Fibroblast of skin of right quadriceps (primary cell): ENCODE measurements at places on chromosomes 1 and 21.

DNA sequence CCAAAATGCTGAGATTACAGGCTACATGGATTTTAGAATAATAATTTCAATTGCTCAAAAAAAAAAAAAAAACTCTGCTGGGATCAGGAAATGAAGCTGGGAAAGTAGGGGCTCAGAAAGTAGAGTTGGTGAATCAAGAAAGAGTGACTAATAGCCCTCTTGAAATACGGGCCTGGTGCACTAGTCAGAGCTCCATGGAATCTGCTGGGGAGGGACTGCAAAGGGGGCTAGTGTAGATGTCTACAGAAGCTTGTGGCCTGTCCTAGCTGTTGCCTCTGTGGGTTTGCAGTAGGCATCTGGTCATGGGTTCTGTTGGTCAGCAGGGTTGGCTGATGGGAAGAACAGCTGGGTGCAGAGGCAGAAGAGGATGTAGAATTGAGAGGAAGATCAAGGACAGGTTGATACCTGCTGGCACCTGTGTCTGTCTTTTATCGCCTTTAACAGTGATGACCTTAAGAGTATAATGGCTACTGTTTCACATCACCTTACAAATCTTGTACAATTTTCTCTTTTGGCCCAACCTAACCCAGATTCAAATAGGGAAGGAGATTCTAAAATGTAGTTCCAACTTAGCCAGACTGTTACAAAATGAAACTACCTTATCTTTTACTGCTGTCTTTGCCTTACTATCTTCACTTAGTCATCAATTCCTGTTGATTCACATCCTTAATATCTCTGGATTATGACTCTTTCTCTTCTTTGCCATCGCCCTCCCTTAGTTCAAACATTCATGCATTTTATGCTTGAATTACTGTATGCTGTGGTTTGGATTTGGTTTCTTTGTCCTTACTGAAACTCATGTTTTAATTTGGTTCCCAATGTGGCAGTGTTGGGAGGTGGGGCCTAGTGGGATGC, 126.2 kb downstream of the GIPC2 start:
- peak; percentile 82 for DNase-seq

DNA sequence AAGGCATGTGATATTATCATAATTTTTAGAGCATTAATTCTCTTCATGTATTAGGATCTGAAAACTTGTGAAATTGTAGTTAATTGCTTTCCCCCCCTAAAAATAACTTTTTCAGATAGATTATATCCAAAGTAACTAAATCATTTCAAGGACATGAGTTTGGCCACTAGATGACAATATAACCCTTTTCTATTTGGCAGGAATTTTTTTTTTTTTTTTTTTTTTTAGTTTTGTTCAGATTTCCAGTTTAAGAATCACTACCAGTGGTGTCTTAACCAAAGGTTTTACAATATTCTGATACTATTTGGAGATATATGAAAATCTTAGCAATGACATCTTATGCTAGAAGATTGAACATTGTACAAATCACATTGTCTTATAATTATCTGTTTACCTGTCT, 370.8 kb downstream of the AMY1C start:
- no peak for DNase-seq

GRCh38 chr1:2271211-2271721, 43.1 kb downstream of the SKI start:
- DNase-seq = no peak

- DNase-seq = no peak
Measured at GRCh38 chr1:206498685-206499084, 8.6 kb upstream of the RASSF5 start.

GRCh38 chr1:170620164-170620563, 43.8 kb upstream of the PRRX1 start:
- peak; percentile 81 for DNase-seq

DNA sequence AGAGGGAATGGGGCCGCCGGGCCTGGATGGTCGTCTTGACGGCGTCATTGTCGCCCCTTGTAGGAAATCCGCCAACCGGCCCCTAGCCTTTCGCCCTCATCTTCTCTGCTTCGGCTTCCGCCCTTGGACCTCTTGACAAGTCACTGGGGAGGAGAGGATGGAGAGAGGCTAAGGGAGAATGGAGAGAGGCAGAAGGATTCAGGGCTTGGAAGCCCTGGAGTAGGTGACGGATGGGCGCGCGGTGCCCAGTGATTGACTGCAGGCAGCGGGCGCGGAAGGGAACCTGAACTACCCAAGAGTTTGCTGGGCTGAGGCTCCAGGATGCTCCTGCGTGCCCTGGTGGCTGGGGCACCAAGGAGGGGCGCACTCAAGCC, 651 bp downstream of the PDE4B start:
- no peak for DNase-seq

GRCh38 chr1:47491341-47491753, 53.5 kb downstream of the FOXD2 start:
- no peak for DNase-seq

GRCh38 chr1:204162494-204163074, 3.6 kb downstream of the REN start:
- DNase-seq = peak; percentile 60

DNA sequence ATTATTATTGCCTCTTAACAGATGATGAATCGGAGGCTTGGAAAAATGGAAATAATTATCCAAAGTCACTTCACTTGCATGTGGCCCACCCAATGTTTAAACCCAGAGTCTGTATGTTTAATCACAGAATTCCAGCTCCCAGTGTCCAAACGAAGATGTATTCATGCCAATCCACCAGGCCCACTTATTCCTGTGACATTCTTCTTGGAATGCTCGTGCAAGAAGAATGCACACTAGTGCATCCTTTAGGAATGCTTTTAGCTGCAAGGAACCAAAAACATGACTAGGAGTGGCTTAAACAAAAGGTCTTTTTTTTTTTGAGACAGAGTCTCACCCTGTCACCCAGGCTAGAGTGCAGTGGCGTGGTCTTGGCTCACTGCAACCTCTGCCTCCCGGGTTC, 8.9 kb upstream of the OPRD1 start:
- peak; percentile 48 for DNase-seq

- DNase-seq = peak; percentile 78
Measured at GRCh38 chr1:43796111-43796581, 88.8 kb downstream of the ST3GAL3 start.

DNA sequence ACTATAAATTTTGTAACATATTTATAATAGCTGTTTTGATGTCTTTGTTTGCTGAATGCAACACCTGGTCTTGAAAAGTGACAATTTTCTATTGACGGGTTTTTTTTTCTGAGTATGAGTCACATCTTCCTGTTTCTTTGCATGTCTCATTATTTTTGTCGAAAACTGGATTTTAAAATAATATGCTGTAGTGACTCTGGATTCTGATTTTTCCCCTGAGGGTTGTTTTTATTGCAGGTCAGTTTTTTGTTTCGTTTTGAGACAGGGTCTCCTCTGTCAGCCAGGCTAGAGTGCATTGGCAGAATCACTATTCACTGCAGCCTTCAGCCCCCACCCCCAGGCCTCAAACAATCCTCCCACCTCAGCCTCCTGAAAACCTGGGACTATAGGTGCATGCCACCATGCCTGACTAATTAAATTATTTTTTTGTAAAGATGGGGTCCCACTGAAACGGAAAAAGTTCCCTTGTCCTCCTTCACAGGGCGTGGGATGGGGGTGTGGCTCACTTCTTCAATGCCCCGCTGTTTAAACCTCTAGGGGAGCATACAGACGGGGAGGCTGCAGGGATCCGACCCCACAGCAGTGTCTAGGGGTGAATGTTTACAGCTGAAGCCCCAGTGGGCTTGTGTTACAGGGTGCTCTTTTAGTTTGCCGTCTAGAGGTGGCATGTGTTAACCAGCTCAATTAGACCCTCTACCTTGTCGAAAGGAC, 11.3 kb upstream of the PPIE start:
- DNase-seq = no peak
